ENCODE measurements at places on chromosomes 7 and 10.

DNA sequence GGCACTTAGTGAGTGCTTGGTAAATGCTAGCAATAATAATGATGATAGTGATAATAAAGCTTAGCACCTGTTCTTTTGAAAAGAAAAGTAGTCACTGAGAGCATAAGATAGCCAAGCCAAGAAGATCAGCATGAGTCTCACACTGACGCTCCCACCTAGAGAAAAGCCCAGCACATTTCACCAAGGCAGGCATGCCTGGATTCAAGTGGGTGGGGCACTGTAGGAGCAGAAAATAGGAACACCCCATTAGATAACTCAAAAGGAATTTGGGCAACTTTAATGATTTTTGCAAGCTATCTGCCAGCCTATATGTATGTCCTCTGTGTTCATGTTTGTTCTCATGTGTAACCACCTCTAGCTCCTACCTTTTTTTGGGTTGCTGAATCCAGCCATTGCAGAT, 18.1 kb upstream of the SORBS1 start:
- DNase-seq, result no peak

GRCh38 chr10:90407131-90407530, 450.7 kb downstream of the HTR7 start:
- DNase-seq, result no peak

GRCh38 chr7:142788303-142789289, 17.8 kb downstream of the PRSS2 start:
- DNase-seq, result no peak

DNA sequence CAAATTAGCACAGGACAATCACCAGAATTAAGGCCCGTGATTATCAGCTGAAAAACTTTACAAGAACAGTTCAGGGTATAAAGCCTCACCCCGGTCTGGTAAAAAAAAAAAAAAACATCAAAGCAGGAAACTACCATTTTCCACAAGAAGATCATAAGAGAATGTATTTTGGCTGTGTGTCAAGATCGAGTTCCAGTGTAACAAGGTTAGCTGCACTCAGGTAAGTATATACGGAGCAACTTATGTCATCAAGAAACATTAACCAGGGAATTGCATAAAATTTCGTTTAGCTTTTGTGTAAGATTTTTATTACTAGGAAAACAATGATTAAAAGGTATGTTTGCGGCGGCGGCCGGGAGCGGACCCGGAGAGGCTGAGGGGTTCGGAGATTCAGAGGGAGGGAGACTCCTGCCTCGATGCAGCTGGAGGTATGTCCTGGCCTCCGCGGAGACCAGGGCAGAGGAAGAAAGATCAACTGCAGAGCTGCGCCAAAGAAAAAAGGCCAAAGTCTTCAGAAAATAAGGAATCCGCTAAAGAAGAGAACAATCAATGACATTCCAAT, 533.8 kb upstream of the CNTNAP2 start:
- DNase-seq, result no peak

DNA sequence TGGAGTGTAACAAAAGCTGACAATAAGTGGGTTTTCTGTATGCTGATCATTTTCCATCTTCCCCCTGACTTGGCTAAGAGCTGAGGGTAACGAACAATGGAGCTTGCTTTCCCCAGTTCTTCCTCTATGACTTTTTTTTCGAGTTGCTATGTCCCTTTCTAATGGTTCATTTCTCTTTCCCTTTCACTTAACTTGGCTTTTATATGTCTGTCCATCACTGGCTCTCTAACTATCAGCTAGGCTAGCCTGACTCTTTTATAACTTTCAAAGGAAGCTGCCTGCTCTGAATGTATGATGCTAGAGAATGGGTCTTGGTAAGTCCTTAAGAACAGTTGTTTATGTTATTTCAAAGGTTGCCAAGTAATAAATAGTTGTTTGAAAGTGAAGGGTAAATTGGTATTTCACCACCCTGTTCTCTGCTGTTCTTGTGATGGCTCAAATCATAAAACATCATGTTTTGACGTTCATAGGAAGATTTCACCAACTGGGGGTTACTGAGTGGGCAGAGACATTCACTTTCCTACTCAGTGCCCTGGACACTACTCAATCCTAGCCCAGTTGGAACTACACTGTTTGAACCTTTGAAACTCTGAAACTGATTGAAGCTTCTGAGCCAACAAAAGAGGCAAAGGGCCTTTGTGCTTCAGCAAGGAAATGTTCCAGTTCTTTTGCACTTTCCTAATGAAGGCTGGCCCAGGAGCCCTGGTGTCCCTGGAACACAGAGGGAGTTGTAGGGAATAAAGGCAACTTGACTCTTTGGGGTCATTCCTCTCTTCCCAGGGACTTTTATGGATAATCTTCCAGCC, 85.4 kb upstream of the PHYHIPL start:
- DNase-seq, result no peak

DNA sequence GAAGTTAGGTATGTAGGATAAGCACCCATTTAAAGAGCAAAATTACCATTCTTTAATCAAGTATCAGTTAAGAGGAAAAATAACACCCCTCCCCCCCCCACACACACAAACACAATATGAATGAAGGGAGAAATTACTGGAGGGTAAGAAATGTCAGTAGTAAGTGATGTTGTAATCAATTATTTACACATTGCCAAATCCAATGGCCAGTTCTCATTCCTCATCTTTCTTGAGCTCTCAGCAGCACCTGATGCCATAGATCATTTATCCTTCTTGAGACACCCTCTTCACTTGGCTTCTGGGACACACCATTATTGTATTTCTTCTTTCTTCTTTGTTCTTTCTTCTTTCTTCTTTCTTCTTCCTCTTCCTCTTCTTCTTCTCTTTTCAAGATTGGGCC, 33.7 kb upstream of the FAM3C start:
- no peak for DNase-seq

GRCh38 chr10:106395041-106395749, 769.3 kb downstream of the SORCS1 start:
- DNase-seq, result no peak

- DNase-seq, result no peak
Observed at GRCh38 chr7:35802102-35802466, 1.2 kb downstream of the SEPTIN7 start.

- DNase-seq, result no peak
Observed at GRCh38 chr10:3472287-3473051, 299.9 kb upstream of the PITRM1 start.

DNA sequence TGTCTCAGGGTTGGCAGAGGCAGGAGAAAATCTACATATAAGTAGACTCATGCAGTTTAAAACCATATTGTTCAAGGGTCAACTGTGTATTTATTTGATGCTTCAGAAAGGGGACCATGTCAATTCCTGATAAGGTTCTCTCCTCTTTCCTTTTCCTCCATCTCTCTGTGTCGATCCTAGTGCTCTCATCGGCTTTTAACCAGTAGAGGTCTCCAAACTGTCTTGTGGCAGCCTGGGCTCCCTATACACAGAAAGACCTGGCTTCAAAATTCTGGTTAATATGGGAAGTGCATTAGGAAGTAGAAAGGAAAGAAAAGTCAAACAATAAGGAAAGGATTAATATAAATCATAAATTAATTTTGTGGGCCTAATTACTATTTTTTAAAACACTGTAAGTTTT, 304.4 kb upstream of the C7orf33 start:
- DNase-seq, result peak; percentile 55

Data from small intestine (tissue), 16 donors.